ENCODE measurements at places on chromosomes 4 and X. TPM values are rescaled to one million over a fixed set of nuclear protein-coding genes. Genes with fewer than 3 reads are reported as not detected.
A peak's percentile ranks its signal among the peaks of the same experiment; 100 is the strongest.

GRCh38 chr4:138540056-138540800 is 298.1 kb upstream of the SLC7A11 start:
- no peak for DNase-seq

DNA sequence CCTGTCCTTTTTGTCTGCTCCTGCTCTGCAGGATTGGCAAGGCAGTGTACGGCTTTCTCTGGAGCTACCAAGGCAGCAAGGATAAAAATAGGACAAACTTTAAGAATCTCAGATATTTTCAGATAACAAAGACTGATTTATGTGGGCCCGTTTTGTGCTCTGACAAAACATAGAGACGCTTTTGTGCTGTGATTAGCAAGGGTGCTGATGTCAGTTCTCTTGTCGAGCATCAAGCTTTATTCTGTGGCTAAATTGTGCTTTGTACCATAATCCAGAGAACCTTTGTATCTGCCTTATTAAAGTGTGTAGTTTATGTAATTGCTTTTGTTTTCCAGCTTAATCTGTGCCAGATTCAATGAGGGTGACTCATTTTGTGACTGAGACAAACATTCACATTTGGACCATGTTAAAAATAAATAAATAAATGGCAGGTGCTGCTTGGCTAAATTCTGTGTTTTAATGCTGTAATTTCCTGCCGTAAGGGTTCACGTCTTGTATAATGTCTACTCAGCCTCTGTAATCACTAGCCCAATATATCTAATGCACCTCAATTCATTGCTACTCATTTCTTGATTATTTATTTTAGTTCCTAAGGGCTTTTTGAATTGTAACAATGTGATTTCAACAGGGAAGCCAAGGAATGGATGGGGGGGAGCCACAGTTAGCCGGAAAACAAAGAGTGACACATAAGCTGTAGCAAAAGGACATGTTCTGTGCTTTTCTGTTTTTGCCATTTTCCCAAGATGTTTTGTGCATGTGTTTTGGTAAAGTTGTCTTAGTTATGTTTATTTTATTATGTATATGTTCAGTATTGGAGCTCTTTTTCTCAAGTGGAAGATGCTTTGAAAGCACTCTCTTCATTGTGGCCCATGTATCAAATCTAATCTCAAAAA is 75.1 kb downstream of the GAB1 start:
- DNase-seq = peak; percentile 48

UGT2B11 gene
- polyA plus RNA-seq = not detected

PLXNB3 gene
- 10.9 TPM for polyA plus RNA-seq

DNA sequence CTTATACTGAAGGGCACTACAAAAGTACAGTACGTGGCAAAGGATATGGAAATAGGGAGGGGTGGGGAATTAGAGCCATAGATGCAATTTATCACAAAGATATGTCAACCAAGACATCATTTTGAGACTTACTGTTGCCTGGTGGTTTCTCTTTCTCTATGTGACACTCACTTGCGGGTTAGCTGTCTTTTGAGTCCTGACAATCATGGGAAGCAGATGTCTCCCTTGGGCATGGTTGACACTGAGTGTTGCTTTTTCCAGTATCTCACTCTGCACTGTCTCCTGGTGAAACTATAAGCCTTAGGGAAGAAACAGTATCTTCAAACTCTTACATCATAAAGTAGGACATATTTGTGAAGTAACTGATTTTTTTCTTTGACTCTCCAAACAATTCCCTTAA is 383.5 kb upstream of the LCORL start:
- DNase-seq = no peak

HTN3 gene
- polyA plus RNA-seq = not detected

DNA sequence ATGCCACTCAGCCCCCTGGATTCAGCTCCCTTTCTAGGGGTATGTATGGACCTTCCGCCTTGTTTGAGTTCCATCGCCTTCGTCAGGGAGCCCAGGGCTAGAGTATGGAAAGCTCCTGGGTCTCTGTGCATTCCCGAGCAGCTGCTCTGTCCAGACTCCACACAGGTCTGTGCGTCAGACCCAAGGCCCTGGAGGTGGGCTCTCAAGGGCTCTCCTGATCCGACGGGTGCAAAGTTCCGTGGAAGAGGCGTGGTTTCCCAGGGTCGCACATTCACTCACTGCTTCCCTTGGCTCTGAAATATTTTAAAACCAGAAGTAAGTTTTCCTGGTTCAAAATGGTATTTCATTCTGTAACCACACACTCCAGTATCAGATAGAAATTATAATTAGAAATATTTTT is 863.2 kb downstream of the TRIML1 start:
- no peak for DNase-seq

DNA sequence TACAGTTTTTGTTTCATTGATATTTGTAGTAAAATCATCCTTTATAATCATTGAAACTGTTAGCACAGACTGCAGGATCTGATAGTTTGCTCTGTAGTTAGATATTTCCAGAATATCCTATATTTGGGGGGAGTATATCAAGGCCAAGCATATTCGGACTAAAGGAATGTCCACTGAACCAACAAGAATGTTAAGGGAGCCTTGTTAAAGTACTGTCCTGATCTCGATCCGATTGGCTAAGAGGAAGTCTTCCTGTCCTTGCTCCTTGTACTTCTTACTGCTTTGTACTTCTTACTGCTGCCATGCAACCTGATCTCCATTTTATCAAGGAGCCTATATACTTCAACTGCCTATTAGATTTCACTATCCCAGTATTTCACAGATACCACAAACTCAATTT is 449.3 kb downstream of the RPA4 start:
- DNase-seq = no peak

- DNase-seq = no peak
Measured at GRCh38 chr4:117417856-117418255, 332.5 kb upstream of the TRAM1L1 start.

DNA sequence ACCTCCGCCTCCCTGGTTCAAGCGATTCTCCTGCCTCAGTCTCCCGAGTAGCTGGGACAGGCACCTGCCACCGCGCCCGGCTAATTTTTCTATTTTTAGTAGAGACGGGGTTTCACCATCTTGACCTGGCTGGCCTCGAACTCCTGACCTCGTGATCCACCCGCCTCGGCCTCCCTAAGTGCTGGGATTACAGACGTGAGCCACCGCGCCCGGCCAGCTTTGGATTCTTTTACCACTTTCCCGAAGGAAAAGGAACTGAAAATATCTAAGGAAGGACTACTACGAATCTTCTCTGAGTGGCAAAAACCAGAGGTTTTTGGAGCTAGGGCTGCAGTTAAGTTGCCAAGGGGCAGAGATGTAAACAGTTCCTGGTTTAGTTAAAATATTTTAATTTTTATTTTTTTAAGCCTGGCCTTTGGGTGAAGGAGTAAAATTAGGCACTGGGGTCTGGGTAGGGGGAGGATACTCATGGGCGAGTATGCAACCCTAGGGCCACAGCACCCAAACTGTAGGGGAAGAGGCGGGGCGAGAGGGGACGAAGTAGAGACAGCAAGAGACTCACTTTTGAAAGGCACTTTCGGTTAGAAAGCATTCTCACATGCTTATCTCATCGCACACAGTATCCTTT is 525 bp upstream of the CISD2 start:
- DNase-seq = no peak

GRCh38 chr4:95470622-95471021 is 78.2 kb downstream of the UNC5C start:
- no peak for DNase-seq

- DNase-seq = no peak
Measured at GRCh38 chrX:24466025-24466424, 939 bp downstream of the PDK3 start.

- no peak for DNase-seq
Measured at GRCh38 chr4:42927946-42928345, 35.4 kb downstream of the GRXCR1 start.

GRCh38 chr4:5447755-5448154 is 260.6 kb downstream of the EVC2 start:
- no peak for DNase-seq

- no peak for DNase-seq
Measured at GRCh38 chr4:24973404-24973746, 57.4 kb downstream of the LGI2 start.

GRCh38 chr4:109440948-109441347 is 7.3 kb downstream of the SEC24B start:
- DNase-seq = no peak

DNA sequence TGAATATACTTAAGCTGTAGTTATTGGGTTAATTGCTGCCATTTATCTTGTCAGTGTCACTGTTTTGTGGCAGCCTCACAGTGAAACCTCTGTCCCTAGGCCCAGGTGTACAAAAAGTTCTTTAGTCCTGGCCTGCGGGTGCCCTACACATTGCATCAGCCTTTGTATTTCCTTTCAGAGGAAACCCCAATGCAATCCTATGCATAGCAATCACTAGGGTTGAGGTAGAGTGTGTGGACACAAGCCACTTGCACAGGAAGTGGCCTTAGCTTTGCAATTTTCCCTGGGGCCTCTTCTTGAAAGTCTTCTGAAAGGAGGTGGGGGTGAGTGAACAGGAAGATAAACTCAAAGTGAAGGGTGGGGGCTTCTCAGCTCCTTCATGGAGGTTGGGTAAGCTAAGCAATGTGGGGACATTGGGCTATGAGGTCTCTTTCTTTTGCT is 27.8 kb downstream of the VSIG4 start:
- no peak for DNase-seq

HUWE1 gene
- 81.3 TPM for polyA plus RNA-seq

- DNase-seq = no peak
Measured at GRCh38 chr4:52907510-52907909, 45.4 kb downstream of the RASL11B start.

DNA sequence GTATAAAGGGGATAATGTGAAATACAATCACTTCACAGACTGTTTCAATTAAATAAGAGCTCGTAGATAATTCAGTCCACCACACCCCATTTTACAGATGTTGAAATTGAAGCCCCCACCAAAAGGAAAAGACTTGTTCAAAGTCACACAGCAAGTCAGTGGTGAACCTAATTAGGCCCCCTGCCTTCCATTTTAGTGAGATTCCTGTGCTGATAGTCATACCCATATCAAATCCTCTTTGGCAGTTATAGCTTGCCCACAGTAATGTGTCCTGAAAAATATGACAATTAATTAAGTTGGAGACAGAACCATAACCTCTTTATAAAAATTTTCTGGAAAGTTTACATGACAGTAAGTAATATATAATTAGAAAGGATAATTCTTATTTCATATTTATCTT is 58.0 kb downstream of the AR start:
- no peak for DNase-seq

DNA sequence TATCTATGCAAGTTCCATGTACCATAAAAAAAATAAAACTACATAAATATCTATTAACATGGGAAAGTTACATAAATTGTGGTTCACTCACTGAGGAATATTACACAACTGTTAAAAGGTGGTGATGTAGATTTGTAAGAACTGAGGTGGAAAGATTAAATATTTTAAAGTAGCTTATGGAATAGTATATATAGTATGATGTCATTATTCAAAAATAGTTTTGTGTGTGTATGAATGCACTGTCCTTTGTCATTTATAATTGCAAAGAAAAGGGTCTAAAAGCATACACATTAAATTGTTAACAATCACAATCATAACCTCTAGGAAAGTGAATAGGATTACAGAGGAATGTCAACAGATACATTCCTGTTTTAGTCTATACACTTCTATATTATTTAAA is 355.9 kb downstream of the OPHN1 start:
- DNase-seq = no peak

DNA sequence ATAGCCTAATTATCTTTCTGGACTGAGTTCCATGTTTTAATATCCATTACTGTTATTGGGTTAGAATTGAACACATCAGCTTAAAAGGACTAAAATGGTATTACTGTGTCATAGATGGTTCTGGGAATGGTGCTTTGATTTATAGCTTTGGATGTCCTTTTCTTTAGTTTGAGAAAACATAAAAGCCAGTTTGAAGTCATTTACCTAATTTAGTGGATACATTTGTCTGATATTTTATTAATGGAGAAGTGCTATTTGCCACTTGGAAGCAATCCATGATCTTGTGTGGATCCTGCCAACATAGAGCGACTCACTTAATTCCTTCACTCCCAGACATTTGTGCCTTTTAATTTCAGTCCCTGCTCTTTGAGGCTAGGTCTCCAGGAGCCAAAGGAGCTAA is 212.4 kb upstream of the PACRGL start:
- DNase-seq = no peak

DMP1 gene
- not detected for polyA plus RNA-seq

DNA sequence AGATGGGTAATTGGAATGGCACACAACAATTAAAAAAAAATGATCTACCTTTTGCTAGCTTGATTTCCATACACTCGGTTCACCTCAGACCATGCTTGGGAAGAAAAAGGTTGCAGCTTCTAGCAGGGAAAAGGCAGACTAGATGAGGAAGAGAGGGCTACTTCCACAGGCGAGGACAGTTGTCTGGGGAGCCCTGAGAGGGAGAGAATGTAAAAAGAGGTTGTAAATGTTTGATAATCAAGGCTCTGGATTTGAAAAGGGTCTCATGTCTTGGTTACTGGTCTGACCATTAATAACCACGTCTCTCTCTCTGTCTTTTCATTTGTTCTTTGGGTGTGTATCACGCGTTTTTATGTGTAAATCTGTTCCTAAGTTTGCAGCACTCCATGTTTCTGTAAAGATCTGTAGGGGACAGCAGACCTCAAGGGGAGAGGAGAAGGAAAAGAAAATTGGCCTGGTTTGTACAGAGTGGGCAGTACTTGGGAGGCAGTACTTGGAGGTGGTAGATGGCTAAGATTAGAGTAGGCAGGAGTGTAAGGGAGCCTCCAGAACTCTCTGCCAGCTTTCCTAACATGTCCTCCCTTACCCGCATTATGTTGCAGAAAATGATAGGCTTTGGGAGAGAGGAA is 750 bp downstream of the ARMCX5 start:
- peak; percentile 26 for DNase-seq

DNA sequence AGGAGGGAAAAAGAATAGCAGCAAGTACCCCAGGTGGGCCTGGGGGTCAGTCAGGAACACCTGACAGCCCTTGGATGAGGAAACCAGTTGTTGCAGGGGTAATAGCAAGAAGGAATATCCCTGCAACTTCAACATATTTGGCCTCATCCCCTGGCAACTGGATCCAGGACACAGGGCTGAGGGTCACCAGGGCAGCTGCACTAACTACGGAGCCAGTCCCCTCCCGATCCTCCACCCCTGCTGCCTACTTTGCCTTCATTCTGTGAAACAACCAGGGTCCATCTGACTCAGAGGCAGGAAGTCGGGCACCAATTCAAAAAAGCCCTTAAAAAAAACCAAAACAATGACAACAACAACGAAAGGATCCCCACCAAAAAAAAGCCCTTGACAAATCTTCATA is 52.9 kb downstream of the FRMPD3 start:
- DNase-seq = no peak

GRCh38 chr4:17336986-17337385 is 174.9 kb downstream of the QDPR start:
- DNase-seq = no peak

DNA sequence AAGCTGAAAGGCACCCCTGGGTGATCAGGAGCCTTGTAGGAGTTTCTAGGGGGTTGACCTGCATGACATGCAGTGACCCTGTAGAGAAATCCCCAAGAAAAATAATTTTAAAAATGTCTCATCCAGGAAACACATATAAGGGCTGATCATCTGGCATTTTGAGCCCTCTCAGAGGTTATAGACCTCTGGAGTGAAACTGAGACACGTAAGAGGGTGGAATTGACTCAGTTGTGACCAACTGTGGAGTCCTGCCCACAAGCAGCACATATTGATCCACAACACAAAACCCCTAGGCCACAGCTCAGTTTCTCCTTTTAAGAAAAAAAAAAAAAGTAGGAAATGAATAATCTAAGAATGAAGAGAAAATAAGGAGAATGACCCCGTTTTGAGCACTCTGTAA is 32.5 kb upstream of the MTMR8 start:
- no peak for DNase-seq

GRCh38 chr4:37827030-37827685 is 672 bp downstream of the PGM2 start:
- DNase-seq = no peak

GRCh38 chr4:49032440-49033161 is 46.5 kb downstream of the CWH43 start:
- no peak for DNase-seq

Measured in muscle of arm (tissue), 14 donors.